ENCODE measurements at places on chromosomes 12 and 14.

- no peak for DNase-seq
These were observed 188.9 kb upstream of the FOXG1 start for GRCh38 chr14:28577711-28578131.

- no peak for DNase-seq
These were observed 1.8 kb downstream of the TM7SF3 start for GRCh38 chr12:27012239-27012981.

DNA sequence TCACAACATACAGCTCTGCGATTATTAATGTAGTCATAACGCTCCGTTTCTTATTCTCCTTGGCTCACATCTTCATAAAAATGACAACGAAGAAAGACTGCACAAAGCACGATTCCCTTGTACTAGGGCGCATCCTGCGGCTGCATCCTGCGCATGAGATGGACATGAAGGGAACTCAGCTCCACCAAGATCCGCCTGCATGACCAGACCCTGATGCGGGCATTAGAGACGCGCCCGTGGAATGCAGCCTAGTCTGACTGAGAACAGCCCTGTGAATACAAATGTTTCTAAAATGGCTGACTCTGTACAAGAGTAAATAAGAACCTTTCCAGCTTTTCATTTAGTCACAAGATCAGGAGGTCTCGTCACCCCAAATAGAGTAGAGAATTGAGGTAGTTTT is 422.2 kb downstream of the NOVA1 start:
- DNase-seq = no peak

- DNase-seq = no peak
These were observed 253.0 kb downstream of the SNAPC1 start for GRCh38 chr14:62015243-62015642.

DNA sequence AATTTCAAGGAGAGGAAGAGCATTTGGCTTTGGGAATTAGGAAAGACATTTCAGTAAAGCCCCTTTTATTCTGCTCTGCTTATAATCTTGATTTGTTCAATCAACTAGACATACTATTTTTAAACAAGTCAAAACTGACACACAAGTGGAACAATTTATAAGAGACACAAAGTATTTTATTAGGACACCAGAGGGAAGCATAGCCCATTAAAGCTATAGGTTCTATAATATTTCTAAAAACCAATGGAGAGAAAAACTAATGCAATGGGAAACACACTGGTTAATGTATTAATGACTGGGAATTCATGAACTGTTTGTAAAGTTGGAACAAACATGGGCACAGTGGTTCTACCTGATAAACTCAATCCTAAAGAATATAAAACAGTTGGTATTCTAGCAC is 15.3 kb upstream of the CERS5 start:
- no peak for DNase-seq

DNA sequence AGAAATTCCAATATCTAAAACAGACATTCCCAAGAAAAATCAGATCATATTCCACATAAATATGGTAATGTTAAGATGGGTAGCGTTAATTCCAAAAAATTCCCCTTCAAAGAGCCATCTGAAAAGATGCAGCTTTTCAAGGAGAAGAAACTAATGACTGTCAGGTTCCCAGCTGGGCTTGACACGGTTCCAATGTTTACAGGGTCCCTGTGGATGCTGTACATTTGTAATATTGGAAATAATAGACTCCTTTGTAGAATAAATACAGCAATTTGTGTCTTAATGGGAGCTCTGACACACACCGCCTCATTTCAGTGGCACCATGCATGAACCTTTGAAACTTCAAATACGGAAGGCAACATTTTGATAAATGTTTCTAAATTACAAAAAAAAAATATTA is 140.6 kb downstream of the ITPR2 start:
- DNase-seq = no peak

DNA sequence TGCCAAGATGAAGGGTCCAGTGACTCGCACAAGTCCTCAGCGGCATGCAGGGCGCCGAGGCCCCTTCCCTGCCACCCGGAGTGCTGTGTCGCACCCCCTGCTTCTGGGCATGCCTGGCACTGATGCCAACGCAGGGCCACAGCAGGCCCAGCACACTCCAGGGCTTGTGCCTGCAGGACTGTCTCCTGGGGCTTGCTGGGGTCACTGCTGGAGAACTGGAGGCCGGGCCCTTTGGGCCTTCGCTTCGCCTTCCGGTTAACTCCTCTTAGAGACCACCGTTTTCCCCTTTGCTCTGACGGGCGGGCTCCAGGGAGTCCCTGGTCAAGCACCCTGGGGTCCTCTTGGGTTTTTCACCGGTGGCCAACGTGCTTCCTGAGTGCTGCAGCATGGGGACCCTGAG is 79.6 kb downstream of the WDR20 start:
- DNase-seq = no peak

DNA sequence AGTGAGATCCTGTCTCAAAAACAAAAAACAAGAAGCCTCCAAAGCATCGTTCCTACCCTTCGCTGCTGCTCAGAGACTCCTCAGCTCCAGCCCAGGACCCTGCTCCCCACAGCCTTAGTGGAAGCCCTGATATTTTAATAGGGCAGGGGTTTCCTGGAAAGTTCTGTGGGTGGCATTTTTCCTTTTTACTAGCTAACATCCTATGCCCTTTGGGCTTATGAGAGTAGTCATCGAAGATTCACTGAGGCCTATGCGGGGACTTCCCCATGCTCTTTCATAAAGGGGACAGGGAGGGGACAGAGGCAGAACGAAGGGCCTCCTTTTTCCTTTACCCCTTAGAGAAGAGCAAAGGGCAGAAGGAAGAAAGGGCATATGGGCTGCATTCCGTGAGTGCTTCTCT is 8.3 kb downstream of the LAG3 start:
- no peak for DNase-seq

DNA sequence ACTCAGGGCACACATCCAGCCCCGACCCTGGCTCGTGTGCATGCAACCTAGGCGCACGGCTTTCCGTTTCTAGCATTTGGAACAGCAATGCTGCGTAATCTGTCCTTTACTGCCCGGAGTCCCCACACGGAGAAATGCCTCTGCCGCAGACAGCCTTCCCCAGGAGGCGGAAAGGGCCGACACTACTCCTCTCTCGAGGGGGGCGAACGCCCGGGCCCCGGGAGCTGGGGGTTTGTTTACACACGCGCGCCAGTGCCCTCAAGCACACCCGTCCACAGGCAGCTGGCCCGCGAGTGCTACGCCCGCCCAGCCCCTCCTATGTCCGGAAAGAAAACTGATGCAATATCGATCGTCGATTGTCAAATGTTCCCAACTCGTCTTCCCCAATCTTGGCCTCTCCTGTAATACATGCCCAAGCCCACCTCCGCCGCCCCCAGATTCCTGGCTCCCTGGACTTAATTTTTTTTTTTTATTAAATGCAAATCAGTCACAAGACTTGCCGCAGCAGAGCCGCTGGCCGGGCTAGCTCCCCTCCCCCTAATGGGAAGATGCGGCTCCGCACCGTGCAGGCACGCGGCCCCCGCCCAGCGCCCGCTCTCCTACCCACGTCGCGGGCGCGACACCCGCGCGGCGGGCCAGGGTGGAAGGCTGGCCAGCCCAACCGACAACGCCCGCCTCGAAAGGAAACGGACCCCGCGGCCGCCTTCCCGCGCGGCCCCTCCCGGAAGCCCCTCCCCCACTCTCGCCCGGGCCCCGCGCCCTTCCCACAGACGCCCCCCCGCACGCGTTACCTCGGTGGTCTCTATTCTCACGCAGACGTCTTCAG is 642 bp downstream of the SLC38A2 start:
- DNase-seq = peak; percentile 43

DNA sequence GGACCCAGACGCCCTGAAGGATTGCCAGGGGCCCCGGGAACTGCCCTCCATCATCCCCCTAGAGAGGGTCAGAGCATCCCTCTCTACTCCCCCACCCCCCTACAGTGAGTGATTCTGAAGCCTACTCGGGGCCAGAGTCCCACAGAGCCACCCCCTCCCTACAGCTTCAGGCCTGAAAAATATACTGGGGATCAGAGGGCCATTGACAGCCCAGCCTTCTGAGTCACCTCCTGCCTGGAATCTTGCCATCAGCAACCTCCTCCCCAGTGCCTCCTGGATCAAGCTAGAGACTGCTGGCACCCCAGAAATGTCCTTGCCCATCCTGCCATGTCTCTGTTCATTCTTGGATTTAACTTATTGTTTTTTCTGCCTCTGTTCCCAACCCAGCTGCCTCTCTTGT is 21.7 kb upstream of the MIA2 start:
- no peak for DNase-seq

DNA sequence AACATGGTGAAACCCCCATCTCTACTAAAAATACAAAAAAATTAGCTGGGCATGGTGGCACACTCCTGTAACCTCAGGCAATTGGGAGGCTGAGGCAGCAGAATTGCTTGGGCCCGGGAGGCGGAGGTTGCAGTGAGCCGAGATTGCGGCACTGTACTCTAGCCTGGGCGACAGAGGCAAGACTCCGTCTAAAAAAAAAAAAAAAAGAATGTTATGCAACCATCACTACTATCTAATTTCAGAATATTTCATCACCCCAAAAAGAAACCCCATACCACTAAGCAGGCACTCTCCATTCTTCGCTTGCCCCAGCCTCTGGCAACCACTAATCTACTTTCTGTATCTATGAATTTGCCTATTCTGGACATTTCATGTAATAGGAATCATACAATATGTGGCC is 68.8 kb upstream of the AMN start:
- no peak for DNase-seq

- peak; percentile 28 for DNase-seq
These were observed 343.0 kb downstream of the BMP4 start for GRCh38 chr14:53613404-53614253.

DNA sequence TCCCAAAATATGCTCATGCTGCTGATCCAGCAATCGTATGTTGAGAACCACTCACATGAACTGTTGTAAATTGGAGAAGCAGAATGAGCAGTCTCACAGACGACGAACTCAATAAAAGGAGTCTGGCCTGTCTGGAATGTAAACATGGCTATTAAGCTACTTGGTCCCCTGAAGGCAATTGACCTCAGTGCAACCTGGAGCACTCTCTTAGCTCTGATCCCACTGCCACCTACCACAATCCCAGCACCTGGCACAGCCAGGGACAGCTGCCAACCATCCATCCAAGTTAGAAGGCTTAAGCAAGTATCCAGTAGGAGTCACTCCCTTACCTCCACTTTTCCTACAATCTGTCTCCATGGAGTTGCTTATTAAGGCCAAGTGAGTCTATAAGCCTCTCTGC is 406.9 kb upstream of the CLEC14A start:
- no peak for DNase-seq

DNA sequence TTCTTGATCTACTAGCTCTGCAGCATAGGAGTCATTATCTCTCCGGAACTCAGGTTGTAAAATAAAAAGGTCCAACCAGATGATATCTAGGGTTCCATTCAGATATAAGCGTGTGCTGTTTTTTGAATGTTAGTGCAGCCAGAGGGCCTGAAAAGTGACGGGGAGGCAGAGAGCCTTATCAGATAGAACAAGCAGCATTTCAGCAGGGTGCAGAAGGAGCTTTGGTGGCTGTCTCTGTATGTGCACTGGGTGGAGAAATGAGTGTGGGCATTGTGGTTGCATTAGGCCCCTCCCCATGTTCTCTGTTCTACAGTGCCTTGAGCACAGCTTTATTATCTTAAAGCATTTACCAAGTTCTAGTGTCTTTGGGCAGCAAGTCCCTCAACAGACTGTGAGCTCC is 275.1 kb downstream of the NRXN3 start:
- no peak for DNase-seq

GRCh38 chr14:52402812-52403526 is 88.9 kb downstream of the PTGER2 start:
- DNase-seq = no peak

DNA sequence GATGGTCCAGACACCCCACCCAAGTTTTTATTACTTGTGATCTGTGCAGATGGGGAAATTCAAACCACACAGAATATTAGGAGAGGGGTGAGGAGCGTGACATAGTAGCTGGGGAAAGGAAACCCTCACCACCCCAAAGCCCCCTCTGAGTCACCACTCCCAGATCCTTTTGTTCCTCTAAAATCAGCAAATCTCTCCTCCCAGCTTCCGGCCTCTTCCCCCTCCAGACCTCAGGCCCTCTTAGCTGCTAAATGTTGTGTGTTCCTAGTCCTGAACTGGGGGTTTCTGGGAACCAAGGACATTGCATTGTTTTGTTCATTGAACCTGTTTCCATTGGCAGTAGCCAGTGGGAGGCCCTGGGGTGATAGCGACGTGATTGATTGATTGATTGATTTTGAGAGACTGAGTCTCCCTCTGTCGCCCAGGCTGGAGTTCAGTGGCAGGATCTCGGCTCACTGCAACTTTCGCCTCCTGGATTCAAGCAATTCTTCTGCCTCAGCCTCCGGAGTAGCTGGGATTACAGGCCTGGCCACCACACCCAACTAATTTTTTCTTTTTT is 5.9 kb upstream of the ORAI1 start:
- DNase-seq = no peak

GRCh38 chr14:63991833-63992232 is 139.0 kb downstream of the SYNE2 start:
- no peak for DNase-seq

DNA sequence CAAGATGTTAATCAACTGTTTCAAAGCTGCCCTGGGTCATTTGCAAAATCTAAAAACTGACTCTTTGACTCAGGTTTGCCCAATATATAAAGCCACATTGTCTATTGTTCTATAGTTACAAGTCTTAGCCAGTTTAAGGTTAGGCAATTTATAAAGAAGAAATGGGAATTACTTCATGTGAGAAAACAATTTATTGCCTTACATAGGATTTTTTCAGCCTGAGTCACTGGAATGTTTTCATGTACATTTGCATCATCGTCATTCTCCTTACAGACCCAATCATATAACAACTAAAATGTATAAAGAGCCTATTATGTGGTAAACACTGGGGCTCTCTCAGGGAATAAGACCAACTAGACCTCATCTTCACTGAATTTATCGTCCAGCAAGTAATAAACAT is 100.3 kb upstream of the PLEKHG7 start:
- DNase-seq = no peak

- no peak for DNase-seq
These were observed 156.8 kb downstream of the PHETA1 start for GRCh38 chr12:111211910-111212757.

GRCh38 chr12:130606231-130606630 is 109.9 kb downstream of the RIMBP2 start:
- DNase-seq = no peak

- DNase-seq = no peak
These were observed 74.6 kb downstream of the CHGA start for GRCh38 chr14:92997343-92998061.

DNA sequence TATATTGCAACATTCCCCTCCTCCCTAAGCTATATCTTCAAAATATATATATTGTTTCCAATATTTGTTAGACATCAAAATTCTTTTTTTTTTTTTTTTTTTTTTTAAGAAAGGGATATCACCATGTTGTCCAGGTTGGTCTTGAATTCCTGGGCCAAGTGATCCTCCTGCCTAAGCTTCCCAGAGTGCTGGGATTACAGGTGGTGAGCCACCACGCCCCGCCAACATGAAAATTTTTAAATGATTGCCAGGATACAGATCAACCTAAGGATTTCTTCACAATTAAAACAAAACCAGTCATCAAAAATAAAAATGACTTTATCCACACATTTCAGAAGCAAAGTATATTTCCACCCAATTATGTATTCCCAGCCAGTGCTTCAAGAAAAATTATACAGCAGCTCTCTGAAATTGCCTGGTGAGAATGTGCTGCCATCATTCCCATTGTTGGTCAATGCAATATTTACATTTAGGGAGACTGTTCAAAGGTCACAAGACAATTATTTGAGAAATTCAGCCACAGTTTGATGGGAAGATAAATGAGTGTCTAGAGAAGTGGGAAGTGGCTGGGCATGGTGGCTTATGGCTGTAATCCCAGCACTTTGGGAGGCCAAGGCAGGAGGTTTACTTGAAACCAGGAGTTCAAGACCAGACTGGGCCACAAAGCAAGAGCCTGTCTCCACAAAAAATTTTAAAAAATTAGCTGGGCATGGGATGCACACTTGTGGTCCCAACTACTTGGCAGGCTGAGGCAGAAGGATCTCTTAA is 141.7 kb upstream of the AMIGO2 start:
- no peak for DNase-seq

Measured in NCI-H446 (cell line).